H7 (cell line): ENCODE measurements at places on chromosomes 7 and 10. TPM values are rescaled to one million over a fixed set of nuclear protein-coding genes. Genes with fewer than 3 reads are reported as not detected.

- DNase-seq, result no peak
Measured at GRCh38 chr10:2936816-2937215, 130.5 kb upstream of the PFKP start.

- DNase-seq, result peak; percentile 90
Measured at GRCh38 chr7:140478246-140479061, 851 bp downstream of the MKRN1 start.

The PRXL2A gene
- total RNA-seq, result 35.0 and 36.1 TPM in 2 replicates

The TRPV6 gene
- total RNA-seq, result 0.17 and 0.22 TPM in 2 replicates

GRCh38 chr7:18357691-18358090 lies 137.9 kb upstream of the HDAC9 start:
- DNase-seq, result no peak

The SFRP4 gene
- total RNA-seq, result not detected in 2 replicates

DNA sequence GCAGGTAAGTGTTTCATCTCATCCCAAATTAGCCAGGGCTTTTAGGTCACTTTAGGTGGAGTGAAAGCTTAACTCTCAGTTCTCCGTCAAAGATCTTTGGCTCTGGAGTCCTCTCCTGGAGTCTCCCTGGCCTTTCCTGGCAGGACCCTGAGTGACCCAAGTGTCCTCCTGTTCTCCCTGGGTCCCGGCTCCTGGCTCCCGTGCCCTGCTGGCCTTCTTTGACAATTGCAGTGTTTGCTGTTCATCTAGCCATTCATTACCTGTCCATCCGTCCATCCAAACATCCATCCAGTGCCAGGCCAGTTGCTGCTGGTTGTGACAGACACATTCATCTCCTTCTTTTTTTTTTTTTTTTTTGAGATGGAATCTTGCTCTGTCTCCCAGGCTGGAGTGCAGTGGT lies 6.2 kb upstream of the TPST1 start:
- DNase-seq, result peak; percentile 39

The GRM3 gene
- total RNA-seq, result 0.10 and 0.30 TPM in 2 replicates

- DNase-seq, result no peak
Measured at GRCh38 chr10:87761892-87762291, 56.1 kb downstream of the ATAD1 start.

DNA sequence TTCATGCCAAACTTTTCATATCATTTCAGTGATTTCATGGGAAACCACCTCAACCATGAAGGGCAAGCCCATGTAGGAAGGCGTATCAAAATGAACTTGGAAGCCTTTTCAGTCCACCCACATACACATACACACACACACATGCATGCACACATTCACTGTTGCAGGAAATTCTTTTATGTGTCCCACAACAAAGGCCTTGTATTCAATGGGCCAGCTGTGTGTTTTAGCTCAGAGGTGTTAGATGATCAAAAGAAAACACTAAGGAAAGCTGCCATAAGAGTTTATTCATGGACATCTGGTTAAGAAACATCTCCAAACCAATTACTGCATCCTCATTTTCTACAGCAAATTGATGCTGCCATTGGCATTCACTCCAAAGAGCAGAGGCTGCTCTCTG lies 74.4 kb upstream of the STK17A start:
- no peak for DNase-seq

The STEAP1 gene
- total RNA-seq, result 1.9 and 3.3 TPM in 2 replicates

GRCh38 chr7:98056580-98056979 lies 50.1 kb upstream of the LMTK2 start:
- no peak for DNase-seq

GRCh38 chr7:139345042-139345441 lies 3.9 kb downstream of the FMC1 start:
- no peak for DNase-seq

GRCh38 chr10:18010050-18010449 lies 58.3 kb downstream of the SLC39A12 start:
- DNase-seq, result no peak

DNA sequence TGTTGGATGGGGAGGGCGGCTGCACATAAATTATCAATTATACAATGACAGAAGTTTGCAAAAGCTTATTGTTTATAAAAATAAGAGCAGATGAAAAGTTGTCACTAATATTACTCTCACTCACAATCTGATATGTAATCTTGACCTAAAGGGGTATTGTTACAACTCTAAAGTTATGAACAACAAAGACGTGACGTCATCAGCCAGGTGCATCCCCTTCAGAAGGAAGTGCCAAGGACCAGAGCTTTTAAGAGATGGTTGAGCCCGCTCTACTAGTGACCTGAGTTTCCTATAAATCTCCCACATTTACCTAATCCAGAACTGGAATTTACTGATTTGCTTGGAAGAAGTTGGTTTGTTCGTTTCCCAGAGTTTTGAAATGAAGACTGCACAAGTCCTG lies 247.7 kb upstream of the MGMT start:
- DNase-seq, result no peak
